NCI-H1105 (cell line): ENCODE measurements at places on chromosomes 5 and 9.

DNA sequence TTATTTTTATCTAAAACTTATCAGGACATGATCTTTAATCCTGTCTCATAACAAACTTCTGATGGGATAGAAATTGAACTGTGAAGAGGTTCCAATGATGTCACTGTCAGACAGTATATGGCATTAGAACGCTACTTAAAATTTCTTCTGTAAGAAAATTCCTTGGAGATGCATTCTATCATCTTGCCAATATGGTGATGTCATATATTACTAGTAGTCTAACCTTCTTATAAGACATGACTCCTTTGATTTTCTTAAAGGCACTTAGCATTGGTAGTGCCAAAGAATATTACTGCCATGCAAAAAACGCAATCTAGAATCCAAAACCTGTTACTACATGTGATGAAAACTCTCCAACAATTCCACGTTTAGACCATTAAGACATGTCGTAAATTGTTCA is 131.1 kb downstream of the SLC25A46 start:
- DNase-seq = no peak

- DNase-seq = no peak
Observed at GRCh38 chr9:134891053-134891452, 10.4 kb downstream of the FCN2 start.

GRCh38 chr5:32193591-32193990 is 19.5 kb upstream of the GOLPH3 start:
- DNase-seq = peak; percentile 95

DNA sequence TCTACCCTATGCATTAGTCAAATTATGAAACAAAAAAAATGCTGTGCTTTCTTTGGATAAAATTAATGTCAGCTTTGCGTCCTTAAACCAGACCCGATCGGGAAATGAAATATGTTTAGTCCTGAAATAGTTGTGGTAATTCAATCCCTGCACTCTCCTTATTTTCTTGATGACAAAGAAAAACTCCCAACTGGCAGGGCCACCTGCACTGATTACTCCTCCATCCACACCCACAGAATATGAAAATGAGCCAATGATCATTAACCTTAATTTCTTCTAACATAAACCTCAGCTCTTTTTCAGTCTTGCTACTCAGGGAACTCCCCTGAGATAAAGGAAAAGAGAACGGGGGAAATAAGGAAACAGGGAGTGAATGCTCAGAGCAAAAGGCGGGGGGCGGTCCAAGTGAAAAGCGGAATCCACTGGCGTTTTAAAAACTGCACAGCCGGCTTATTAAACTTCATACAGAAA is 245.3 kb downstream of the BNC2 start:
- DNase-seq = no peak

- DNase-seq = no peak
Observed at GRCh38 chr5:89668821-89669220, 740.7 kb downstream of the CETN3 start.

- no peak for DNase-seq
Observed at GRCh38 chr9:136297766-136298735, 5.8 kb downstream of the CCDC187 start.

DNA sequence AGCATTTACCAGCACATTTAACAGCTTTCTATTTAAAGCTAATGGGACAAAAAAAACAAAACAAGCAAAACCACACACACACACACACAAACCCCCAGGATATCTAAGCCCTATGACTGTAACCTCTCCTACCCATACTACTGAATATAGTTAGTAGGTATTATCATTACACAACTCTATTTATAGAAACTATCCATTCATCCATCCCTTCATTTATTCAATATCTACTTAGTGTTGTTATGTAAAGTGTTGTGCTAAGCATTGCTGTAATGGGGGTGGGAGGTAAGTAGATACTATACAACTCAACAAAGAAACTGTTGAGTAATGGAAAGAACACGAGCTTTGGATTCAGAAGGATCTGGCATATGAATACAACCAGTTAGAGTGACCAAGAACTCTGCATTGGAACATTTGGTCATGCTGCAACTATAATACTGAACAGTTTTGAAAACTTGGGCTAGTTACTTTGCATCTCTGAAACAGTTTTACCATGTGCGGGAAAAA is 82.3 kb upstream of the ZNF608 start:
- DNase-seq = no peak

DNA sequence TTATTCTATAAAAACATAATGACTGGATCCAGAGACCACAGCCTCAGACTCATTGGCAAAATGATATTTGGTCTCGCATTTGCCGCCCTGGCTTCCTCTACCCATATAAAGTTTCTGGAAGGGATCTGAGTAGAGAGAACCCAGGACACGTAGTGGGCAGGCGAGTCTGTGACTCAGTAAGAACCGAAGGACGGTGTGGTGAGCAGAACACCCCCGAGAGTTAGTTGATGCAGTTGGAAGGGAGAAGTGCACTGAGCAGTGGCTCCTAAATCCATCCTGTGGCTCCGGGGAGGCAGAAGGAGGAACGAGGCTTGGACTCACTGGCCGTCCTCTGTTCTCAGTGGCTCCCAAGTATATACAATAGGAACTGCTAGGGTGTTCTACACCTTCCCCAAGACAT is 11.5 kb downstream of the SPRY4 start:
- DNase-seq = no peak

- no peak for DNase-seq
Observed at GRCh38 chr9:136117291-136117915, 1.3 kb downstream of the TMEM250 start.

GRCh38 chr9:78778861-78779374 is 482.0 kb downstream of the PSAT1 start:
- no peak for DNase-seq

DNA sequence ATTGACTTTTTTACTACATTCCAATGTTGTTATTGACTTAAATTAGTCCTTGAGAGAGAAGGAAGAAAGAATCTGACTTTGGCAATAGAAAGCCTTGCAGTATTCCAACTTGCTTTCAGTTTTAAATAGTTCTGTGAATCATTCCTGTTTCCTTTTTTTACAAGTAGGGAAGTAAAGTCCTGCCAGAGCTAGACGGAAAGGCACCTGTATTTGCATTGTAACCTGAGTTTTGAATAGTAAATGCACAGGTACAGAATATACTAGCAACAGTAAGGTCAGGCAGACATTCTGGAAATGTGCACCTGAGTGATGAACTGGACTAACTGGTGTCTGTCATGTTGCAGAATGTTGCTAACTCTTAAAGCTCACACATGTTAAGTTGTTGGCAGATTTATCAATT is 100.9 kb downstream of the PRKACG start:
- DNase-seq = no peak

GRCh38 chr9:116319480-116319879 is 165.9 kb downstream of the PAPPA start:
- DNase-seq = no peak

GRCh38 chr5:14240359-14240758 is 97.2 kb downstream of the TRIO start:
- no peak for DNase-seq

DNA sequence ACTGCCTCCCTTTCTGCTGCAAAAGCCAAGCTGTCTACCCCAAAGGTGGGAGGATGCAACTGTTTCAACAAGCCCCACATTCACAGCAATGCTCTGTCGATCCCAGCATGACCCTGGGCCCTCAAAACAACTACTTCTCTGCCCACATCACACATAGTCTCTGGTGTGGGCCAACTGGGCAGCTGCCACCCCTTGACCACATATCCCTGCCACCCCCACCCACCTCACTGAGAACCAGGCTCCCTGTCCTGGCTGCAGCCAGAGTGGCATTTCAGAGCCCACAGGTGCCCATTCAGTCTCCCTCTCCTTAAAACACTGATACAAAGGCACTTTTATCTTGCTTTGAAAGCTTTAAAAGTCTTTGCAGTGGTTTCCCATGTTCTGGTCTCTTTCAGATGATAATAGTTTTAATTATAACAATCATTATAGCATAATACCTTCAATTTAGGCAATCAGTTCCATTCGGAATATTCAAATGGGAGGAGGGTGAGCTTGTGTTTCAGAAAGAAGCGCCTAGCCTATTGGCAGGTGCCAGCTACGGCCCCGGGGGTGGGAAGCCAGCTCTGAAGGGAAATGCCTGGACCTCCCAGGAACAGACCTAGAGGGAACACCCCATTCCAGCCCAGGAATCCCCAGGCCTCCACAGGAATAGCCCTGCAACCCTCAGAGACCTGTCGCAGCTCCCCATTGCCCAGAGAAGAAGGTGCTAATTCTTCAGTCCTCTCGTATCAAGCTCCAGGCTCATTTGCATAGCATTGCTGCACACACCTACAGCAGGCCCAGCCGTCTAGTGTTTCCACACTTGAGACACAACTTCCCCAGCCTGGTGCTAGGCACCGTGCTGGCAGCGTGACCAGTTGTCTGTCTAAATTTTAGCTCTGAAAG is 90.8 kb downstream of the C5orf15 start:
- no peak for DNase-seq

GRCh38 chr5:91707521-91707841 is 324.4 kb upstream of the ARRDC3 start:
- no peak for DNase-seq

GRCh38 chr5:175384724-175385552 is 59.0 kb downstream of the DRD1 start:
- no peak for DNase-seq

DNA sequence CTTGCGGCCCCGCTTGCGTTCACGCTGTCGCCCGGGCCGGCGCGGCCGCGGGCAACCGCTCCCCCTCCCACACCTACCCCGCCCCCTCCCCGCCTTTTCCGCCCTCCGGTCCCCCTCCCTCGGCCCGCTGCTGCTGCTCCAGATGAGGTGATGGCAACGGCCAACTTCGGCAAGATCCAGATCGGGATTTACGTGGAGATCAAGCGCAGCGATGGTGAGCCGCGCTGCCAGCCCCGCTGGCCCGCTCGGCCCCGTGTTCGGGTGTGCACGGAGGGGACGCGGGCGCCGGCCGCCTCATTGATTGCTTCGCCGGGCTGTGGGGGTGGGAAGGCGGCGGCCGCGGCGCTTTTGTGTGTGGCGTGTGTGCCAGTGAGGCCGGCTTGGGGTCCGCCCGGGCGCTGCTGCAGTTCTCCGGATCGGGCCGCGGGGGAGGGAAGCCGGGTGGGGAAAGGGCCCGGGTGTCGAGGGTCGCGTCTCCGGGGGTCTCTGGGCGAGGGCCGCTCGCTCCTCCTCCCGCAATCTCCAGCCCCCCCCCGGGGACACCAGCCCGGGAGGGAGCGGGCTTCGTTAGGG is 403 bp downstream of the KIF2A start:
- DNase-seq = no peak

- DNase-seq = no peak
Observed at GRCh38 chr5:167851416-167851815, 440.0 kb upstream of the WWC1 start.

DNA sequence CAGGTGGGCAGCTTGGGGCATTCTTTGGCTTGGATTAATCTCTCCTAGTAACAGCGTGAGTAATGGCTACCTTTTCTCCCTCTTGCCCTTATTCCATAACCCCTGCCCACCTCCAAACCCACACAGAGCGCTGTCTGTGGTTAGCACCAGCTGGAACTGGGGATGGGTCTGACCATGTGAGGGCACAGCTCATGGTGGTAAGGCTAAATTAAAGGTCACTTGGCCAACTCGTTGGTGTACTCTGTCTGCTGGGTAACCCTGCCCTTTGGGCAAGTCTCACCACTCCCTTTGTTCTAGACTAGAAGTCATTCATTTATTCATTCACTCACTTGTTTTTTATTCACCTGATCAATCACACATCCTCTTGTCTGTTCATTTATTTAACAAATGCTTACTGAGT is 27.8 kb downstream of the PPARGC1B start:
- no peak for DNase-seq

GRCh38 chr9:92716557-92716956 is 46.6 kb upstream of the IPPK start:
- DNase-seq = peak; percentile 37

GRCh38 chr5:109601736-109602135 is 88.0 kb upstream of the MAN2A1 start:
- DNase-seq = no peak

DNA sequence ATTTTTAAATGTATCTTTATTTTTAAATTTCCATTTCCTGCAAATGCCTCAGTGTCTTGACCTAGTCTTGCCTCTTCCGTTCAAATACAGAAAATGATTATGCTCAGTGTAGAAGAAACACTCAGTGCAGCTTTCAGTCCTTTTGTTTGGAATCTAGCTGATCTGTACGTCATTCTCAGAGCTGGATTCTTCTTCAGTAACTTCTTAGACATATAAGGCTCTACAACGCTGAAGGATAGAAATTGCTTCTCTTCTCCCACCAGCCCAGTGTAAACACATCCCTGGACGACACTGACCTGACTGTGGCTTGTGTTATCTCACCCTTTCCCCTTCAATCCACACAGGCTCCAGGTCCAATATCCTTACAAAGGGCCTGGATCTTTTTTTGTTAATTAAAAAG is 3.2 kb upstream of the ALDH1B1 start:
- no peak for DNase-seq

DNA sequence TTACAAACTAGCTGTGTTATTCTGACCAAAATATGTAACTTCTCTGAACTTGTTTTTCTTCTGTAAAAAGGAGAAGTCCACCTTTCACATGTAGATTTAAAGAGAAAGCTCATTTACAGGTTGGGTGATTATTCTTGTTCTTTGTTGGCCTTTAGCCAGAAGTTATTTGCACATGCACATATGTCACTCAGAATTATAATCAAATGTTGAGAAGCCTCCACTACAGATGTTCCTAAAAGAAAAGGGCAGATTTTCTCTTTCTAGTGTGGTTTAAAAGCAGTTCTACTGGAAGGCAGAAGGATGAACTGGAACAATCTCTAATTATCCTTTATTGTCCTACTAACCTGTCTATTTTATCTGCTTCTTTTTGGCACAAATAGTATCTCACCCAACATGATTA is 209.8 kb upstream of the ELAVL2 start:
- no peak for DNase-seq

GRCh38 chr9:105341434-105342146 is 97.1 kb downstream of the SLC44A1 start:
- DNase-seq = no peak

GRCh38 chr5:135393229-135393628 is 5.8 kb downstream of the MACROH2A1 start:
- DNase-seq = no peak

GRCh38 chr5:130488252-130488651 is 584.0 kb downstream of the CHSY3 start:
- DNase-seq = no peak

DNA sequence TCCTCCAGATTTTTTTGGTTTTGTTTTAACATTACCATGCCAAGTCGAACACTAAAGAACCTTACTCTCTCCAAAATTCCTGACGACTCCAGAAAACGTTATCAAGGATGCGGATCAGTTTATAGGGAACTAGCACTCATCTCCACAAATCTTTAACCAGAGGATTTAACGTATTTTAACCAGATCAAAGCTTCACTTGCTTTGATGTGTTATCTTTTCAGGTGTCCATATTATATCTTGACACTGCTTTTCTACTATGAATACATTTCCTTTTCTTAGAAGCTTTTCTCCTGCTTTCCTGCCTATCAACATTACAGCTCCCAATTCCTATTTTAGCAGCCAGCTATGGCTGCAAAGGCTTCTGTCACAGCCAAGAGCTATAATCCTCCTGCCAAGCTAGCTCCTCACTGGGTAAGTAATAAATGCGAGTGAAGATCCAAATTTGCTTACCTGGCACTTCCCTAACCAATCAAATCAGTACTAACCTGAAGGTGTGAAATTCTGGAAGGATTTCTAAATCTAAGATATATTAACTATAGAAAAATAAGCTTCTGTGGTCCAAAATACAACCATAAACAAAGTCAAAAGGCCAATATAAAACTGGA is 60.2 kb downstream of the CDC14B start:
- DNase-seq = no peak

- no peak for DNase-seq
Observed at GRCh38 chr9:127407492-127407843, 10.5 kb downstream of the SLC2A8 start.

GRCh38 chr9:125255781-125256391 is 5.7 kb upstream of the GAPVD1 start:
- DNase-seq = peak; percentile 15

- DNase-seq = no peak
Observed at GRCh38 chr9:89037346-89037745, 46.1 kb downstream of the S1PR3 start.
